Naive B cell (primary cell): ENCODE measurements at places on chromosomes 6 and 20. TPM values are rescaled to one million over a fixed set of nuclear protein-coding genes. Genes with fewer than 3 reads are reported as not detected.

GRCh38 chr20:17504066-17504897 lies 26.9 kb downstream of the BFSP1 start:
- H3K4me3 ChIP-seq: peak overlapping the region; percentile 80
- H3K4me1 ChIP-seq: peaks cover 19% of the 10 kb centered on the region

DNA sequence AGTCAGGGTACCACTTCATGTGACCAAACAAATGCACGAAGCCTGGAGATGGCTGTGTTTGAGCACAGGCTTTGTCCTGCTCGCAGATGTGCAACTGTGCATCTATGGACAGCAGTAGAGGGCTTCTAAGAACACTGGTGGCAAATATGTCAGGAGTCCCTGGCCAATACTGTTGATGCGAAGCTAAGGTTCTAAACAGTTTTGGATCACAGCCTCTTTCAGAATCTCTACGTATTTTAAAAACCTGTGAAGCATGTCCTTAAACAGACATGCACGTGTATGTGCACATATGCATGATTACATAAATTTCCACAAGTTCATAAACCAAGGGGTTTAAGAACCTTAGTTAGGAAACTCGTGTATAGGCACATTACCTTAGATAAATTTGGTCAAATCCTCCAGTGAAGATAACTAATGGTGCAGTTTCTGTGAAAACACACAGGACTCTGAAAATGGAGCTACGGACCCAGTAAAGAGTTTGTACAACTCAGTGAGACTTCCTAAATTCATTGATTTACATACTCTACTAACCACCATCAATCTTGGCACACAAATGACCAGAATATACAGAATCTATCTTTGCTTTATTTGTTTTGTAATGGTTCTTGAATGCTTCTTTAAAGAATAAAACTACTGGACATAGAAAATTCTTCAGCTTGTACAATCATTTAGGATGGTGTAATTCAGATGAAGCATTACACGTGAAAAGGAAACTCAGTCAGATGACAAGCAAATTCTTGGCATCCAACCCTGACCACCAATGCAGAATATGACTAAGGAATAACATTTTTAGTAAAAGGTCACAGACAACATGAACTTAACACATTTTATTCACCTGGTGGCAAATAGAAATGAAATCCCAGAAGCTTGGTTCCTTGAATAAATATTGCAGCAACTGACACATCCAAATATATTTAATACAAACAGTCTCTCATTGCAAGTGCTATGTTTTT lies 27.4 kb downstream of the KCNQ5 start:
- no peak for DNase-seq
- peaks cover 8% of the 10 kb centered on the region for H3K36me3 ChIP-seq
- H3K27ac ChIP-seq: no peak overlapping the region
- H3K4me3 ChIP-seq: peak overlapping the region; percentile 13

- H3K4me3 ChIP-seq: no peak overlapping the region
- H3K27me3 ChIP-seq: no peaks in the 10 kb centered on the region
- H3K4me1 ChIP-seq: no peaks in the 10 kb centered on the region
- no peak overlapping the region for H3K27ac ChIP-seq
- no peak for DNase-seq
Measured at GRCh38 chr6:21767891-21768648, 174.5 kb downstream of the SOX4 start.

DNA sequence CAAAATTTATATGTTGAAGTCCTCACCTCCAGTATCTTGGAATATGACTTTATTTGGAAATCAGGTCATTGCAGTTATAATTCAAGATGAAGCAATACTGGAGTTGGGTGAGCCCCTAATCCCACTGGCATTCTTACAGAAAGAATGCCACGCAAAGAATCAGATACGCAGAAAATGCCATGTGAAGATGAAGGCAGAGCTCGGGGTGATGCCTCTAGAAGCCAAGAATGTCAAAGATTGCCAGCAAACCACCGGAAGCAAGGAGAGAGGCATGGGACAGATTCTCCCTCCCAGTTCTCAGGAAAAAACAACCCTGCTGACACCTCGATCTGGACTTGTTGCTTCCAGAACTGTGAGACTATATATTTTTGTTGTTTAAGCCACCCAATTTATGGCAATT lies 273.4 kb upstream of the CITED2 start:
- no peak overlapping the region for H3K4me3 ChIP-seq
- H3K4me1 ChIP-seq: no peaks in the 10 kb centered on the region
- H3K36me3 ChIP-seq: no peaks in the 10 kb centered on the region
- no peak overlapping the region for H3K27ac ChIP-seq

DNA sequence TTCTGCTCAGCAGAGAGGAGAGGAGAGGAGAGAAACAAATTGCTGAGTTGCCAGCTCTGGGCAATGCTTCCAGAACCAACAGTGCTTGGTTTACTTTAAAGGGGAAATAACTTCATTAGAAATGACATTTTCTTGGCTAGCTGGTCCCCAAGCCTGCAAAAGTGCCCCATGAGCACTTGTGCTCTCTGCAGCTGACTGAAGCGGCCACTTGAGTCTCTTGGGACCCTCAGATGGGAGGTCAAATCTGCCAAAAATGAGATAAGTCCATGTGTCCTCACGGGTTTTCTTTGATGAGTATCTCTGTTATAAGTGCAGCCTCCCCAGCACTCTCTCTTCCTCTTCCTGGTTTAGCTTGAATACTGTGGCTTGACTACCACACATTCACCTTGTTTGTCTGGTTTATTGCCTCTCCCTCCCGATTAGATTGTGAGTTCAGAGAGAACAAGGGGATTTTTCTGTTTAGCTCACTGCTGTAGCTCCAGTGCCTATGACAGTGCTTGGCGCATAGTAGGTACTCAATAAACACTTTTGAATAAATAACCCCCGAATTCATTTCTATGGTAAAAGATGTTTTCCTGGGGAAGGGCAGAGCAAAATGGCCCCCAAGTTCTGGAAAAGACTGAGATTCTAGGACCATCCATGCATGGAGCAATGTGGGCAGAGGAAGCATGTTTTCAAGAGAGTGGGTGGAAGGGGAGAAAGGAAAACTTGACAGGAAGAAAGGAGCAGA lies 7.0 kb upstream of the RIN2 start:
- no peak overlapping the region for H3K4me3 ChIP-seq
- H3K27ac ChIP-seq: peak overlapping the region; percentile 19
- peak; percentile 4 for DNase-seq
- peaks cover 45% of the 10 kb centered on the region for H3K27me3 ChIP-seq

- no peaks in the 10 kb centered on the region for H3K36me3 ChIP-seq
- H3K4me1 ChIP-seq: peaks cover 7% of the 10 kb centered on the region
- H3K27ac ChIP-seq: no peak overlapping the region
- DNase-seq: no peak
Measured at GRCh38 chr6:804771-805170, 111.8 kb upstream of the EXOC2 start.

DNA sequence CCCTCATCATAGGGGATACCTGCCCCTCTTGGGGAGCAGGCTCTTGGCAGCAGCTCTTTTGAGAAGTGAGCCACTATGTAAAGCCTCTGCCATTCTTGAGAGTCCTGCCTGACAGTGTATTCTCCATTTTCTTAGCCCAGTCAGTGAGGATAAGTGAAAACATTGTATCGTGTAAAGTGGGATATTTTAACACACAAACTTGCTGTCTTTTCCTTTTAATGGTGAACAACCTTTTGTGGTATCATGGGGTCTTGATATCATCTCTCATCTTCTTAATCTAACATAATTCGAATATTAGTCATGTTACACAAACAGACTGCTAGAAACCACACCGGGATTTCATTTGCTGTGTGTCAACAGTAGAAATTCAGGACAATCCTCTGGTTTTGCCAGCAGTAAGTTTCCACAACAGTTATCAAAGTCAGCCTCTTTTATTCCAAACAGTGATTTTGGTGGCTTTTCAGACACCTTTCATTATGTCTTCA lies 136.2 kb downstream of the HIVEP1 start:
- no peak for DNase-seq
- no peaks in the 10 kb centered on the region for H3K27me3 ChIP-seq
- H3K4me1 ChIP-seq: peaks cover 4% of the 10 kb centered on the region
- H3K27ac ChIP-seq: no peak overlapping the region
- H3K4me3 ChIP-seq: no peak overlapping the region

DNA sequence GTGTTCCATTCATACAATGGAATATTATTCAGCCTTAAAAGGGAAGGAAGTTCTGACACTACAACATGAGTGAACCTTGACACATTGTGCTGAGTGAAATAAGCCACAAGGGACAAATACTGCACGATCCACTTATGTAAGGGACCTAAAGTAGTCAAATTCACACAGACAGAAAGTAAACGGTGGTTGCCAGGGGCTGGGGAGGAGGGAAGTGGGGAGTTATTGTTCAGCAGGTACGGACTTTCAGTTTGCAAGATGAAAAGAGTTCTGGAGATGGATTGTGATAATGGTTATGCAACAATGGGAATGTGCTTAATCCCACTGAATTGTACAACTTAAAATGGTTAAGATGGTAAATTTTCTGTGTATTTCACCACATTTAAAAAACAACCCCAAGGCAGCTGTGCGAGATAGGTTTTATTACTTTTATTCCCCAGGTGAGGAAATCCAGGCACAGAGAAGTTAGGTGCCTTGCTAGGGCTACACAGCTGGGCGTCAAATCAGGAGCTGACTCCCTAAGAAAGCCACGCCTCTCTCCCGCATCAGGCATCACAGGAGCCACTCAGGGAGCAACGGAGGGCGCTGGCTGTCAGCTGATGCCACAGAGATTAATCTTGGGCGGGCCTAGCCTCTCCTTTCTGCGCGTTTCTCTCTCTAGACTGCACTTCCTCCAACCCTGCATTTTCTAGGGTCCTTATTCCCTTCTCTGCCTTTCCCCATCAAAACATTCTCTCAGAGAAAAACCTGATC lies 9.3 kb upstream of the TRAF3IP2 start:
- no peak overlapping the region for H3K27ac ChIP-seq
- H3K4me3 ChIP-seq: no peak overlapping the region
- no peaks in the 10 kb centered on the region for H3K36me3 ChIP-seq
- no peaks in the 10 kb centered on the region for H3K4me1 ChIP-seq

DNA sequence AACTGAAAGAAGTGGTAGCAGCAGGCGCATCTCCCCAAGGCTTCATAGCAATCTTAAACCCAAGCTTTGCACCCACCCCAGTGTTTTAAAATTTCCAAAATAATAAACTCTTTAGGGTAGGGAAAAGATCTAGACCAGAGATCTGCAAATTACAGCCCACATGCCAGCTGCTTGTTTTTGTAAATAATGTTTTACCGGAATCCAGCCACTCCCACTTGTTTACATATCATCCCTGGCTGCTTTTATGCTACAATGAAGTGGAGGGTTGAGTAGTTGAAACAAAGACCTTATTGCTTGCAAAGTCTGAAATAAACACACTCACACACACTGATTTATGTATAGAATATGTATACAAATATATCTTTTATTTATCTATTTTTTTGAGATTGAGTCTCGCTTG lies 30.0 kb downstream of the SLX4IP start:
- H3K27me3 ChIP-seq: no peaks in the 10 kb centered on the region
- peaks cover 14% of the 10 kb centered on the region for H3K4me1 ChIP-seq
- no peak overlapping the region for H3K27ac ChIP-seq
- no peak for DNase-seq
- H3K36me3 ChIP-seq: peaks cover 32% of the 10 kb centered on the region
- no peak overlapping the region for H3K4me3 ChIP-seq

- H3K4me3 ChIP-seq: peak overlapping the region; percentile 76
- no peaks in the 10 kb centered on the region for H3K36me3 ChIP-seq
- no peaks in the 10 kb centered on the region for H3K27me3 ChIP-seq
- peaks cover 71% of the 10 kb centered on the region for H3K4me1 ChIP-seq
- no peak overlapping the region for H3K27ac ChIP-seq
Measured at GRCh38 chr20:17896771-17897369, 71.7 kb downstream of the SNX5 start.

GRCh38 chr20:50230871-50231560 lies 40.4 kb downstream of the CEBPB start:
- DNase-seq: no peak
- H3K27me3 ChIP-seq: peaks cover 13% of the 10 kb centered on the region
- no peaks in the 10 kb centered on the region for H3K4me1 ChIP-seq
- no peaks in the 10 kb centered on the region for H3K36me3 ChIP-seq

GRCh38 chr6:161424421-161424820 lies 150.6 kb upstream of the AGPAT4 start:
- peaks cover 8% of the 10 kb centered on the region for H3K27me3 ChIP-seq
- H3K36me3 ChIP-seq: no peaks in the 10 kb centered on the region
- H3K4me1 ChIP-seq: no peaks in the 10 kb centered on the region
- DNase-seq: no peak
- no peak overlapping the region for H3K27ac ChIP-seq

DNA sequence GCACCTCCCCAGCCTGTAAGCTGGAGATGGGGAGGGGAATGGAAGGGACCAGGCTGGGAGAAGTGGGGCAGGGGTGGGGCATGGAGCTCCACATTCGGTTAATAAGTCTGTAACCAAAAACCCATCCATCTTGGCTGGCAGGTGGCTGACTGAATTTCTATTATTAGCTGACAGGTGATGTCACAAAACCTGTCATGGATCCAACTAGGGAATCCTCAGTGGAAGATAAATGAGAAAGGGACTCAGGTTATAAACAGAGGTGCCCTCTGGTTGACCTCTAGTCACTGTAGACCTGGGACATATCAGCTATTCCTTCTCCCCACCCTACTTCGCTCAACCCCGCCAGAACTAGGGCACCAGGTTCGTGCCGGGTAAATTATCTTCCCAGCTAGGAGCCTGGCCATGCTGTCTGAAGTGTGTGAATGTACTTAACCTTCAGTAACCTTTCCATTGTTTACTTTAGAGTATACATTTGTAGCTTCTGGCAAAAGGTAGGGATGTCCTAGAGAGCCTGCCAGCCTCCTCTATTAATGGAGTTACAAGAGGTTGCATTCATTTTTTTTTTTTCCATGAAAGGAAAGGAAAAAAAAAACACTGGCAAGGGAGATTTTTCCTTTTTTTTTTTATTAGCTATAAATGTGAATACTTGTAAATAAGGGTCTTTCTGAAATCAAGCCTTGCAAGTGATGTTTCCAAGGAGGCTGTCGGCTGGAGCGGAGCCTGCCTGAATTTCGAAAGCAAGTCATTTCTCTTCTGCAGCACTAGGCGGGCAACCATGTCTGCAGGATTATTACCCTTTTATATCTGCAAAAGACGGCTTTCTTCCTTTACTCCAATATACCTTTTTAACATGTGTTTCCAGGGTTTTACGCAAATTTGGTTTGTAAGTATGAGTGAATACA lies 135.9 kb downstream of the TMEM242 start:
- H3K4me3 ChIP-seq: no peak overlapping the region
- no peak for DNase-seq
- peaks cover 9% of the 10 kb centered on the region for H3K4me1 ChIP-seq
- peaks cover 34% of the 10 kb centered on the region for H3K36me3 ChIP-seq

GRCh38 chr20:46232539-46232938 lies 75.8 kb downstream of the CDH22 start:
- H3K4me3 ChIP-seq: no peak overlapping the region
- H3K27ac ChIP-seq: no peak overlapping the region
- DNase-seq: no peak
- H3K27me3 ChIP-seq: peaks cover 33% of the 10 kb centered on the region

- no peaks in the 10 kb centered on the region for H3K36me3 ChIP-seq
- no peak overlapping the region for H3K27ac ChIP-seq
- H3K4me3 ChIP-seq: no peak overlapping the region
- no peak for DNase-seq
- no peaks in the 10 kb centered on the region for H3K27me3 ChIP-seq
- peaks cover 18% of the 10 kb centered on the region for H3K4me1 ChIP-seq
Measured at GRCh38 chr6:31771992-31772358, 5.2 kb downstream of the VWA7 start.

The TMEM217 gene
- 0.18 TPM for polyA plus RNA-seq

The TDRD6 gene
- polyA plus RNA-seq: not detected

The BPIFB1 gene
- not detected for polyA plus RNA-seq

The TMEM151B gene
- not detected for polyA plus RNA-seq

The CTCFL gene
- polyA plus RNA-seq: not detected

The HTR1E gene
- not detected for polyA plus RNA-seq

The MATN4 gene
- not detected for polyA plus RNA-seq

The KIF25 gene
- polyA plus RNA-seq: not detected

The SLC22A3 gene
- not detected for polyA plus RNA-seq
